ENCODE measurements at places on chromosomes 2 and 18.

DNA sequence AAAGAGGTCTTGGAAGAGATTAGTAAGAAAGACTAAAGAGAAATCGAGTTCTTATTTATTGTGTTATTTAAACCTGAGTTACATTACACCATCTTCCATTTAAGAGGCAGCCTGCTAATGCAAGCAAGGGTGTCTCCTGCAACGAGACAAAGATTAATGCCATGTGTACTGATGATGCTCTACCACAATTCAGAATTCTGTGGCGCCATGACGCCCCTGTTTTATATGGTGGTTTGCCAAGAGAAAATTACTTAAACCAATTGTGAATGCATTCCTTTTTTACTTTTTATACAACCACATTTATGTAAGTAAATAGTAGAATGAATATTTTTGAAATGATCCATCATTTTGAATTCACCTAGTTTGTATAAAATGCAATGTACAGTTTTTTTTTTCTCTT is 356.1 kb upstream of the ZEB2 start:
- DNase-seq: no peak

DNA sequence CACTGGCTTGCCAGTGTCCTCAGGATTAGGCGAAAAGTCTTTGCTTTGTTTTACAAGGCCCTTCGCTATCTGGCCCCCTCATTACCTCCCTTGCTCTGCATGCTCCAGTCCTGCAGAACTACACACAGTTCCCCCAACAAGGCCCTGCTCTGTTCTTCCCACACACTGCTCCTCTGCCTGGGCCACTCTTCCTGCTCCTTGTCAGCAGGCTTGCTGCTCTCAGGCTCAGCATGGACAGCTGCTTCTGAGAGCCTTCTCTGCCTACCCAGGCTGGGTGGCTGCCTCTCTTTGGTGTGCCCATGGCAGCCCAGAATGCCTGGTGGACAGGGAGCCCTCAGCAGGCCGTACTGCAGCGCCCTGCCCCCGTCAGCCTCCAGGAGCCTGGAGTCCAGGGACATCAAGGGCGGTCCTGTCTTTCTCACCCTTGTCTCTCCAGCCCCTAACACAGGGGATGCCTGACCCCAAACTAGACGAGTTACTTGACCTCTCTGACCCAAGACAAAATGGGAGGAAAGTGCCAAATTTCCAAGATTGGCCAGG is 111.1 kb downstream of the MSH2 start:
- no peak for DNase-seq

DNA sequence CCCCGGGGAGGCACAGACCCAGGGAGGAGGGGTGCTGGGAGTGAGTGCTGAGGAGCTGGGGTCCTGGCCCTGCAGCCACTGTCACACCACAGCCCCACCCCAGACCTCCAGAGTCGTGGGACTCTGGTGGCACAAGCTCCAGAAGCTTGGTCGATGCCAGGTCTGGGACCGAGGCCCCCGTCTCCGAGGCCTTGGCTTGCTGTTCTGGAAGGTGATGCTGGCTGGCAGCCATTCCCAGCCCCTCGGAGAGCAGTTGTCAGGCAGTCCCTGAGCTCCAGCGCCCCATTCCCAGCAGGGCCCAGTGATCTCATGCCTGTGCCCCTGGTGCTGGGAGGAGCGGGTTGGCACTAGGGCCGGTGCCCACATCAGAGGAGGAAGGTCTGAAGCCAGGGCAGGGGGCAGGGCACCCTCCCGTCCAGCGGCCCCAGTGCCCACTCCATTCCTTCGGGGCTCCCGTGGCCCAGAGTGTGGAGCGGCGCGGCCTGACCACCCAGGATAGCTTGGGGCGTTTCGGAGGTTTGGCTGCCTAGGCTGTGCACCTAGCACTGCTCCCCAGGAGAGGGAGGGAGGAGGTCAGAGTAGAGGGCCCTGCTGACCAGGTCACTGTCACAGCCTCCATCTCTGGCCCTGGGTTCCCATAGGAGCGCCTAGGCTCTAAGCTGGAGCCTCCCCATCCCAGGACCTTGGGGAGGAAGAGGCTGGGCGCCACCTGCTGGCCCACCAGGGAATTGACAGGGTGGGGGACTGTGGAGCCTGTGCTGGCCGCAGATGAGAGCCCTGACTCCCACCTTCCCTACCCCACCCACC is 16.8 kb upstream of the ALPI start:
- no peak for DNase-seq

- DNase-seq: no peak
Observed at GRCh38 chr2:147408357-147408756, 436.5 kb upstream of the ACVR2A start.

- no peak for DNase-seq
Observed at GRCh38 chr2:162677476-162677875, 161.1 kb downstream of the KCNH7 start.

DNA sequence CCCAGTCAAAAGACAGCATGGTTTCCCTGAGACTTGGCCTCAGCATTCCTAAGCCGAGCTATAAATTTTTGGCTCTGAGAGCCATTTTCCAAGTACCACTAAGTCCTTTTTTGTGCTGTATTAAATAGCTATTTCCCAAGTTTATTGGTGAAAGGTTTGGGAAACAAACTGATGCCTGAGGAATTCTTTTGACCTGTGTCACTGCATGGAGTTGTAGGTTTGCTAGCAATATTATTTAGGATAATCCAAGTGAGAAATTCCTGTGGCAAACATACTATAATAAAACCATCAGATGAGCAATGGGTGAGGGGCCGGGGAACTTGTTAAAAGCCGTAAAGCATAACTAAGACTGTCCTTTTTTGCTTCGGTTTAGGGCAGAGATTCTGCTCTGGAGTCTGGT is 28.4 kb downstream of the ARHGAP28 start:
- DNase-seq: no peak

GRCh38 chr2:201580486-201580885 is 62.8 kb downstream of the TMEM237 start:
- DNase-seq: no peak

DNA sequence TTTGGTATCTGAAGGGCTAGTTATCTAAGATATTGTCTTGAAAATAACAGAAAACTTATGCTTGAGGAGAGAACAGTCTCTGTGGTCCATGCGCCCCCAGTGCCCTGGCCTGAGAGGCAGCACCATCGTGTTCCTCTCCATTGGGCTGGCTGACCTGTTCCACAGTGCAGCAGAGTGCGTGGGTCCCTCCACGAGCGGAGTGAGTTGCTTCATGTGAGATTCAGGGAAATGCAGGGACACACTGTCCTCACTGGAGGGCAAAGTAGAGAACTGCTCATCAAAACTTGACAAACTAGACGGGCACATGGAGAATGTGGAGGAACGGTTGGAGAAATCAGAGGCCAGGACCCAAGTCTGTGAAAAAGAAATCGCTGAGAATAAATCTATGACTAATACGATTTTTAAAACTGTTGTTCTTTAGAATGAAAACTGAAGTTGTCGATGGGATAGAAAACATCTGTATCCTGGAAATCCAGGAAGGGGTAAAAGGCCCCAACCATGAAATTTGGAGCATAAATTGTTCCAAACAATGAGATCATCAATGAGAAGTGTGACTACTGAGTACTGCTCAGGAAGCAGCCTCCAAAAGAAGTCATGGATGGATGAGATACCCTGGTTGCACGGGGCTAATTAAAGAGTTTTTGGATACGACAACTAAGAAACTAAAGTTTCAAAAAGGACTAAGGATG is 58.1 kb downstream of the REV1 start:
- no peak for DNase-seq

GRCh38 chr2:196971574-196972279 is 45.2 kb upstream of the PGAP1 start:
- no peak for DNase-seq

DNA sequence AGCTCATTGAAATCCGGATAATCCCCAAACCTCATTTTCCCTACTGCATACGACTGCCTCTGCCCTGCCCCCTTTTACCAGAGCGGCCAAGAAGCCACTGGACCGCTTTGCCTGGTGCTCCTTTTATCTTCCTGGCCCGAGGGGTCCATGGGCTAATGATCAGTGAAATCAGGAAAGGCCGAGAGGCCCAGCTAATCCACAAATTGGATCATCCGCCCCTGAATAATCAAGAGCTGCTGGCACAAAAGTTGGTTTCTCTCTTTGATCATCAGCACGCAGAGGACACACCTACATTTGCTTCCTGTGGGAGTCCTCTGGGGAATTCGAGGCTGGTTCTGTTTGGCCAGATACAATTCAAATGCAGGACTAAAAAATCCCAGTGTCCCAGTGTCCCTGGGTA is 144.5 kb downstream of the INSIG2 start:
- DNase-seq: no peak

GRCh38 chr2:1480671-1481076 is 67.4 kb downstream of the TPO start:
- DNase-seq: no peak

DNA sequence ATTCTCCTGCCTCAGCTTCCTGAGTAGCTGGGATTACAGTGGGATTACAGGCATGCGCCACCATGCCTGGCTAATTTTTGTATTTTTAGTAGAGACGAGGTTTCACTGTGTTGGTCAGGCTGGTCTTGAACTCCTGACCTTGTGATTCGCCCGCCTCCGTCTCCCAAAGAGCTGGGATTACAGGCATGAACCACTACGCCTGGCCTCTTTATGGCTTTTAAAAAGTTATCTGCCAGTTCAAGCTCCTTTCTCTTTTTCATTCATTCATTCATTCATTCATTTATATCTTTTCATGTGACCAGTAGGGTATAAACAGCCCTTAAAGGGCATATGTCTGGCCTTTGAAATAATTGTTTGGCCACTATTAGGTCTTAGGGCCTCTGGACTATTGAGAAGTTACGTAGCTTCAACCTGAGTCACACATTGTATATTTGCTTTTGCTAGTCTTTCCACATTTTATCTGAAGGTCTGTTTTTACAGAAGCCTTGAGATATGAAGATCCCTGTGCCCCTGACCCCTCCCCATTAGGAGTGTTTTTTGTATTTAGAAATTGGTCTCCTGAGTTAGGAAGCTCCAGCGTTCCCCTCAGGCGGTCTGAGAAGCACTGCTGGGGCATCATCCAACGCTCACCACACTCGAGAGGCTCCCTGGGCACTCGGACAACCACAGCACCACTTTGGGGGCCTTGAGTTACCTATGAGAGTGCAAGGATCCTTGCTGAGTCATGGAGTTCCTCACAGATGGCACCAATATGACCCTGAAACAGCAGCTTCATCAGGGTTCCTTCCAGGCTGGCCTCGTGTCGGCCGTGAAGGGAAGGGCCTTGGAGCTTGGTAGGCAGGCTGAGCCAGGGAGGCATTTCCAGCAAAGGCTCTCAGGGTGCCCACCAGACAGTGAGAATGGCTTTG is 21.8 kb downstream of the FZD5 start:
- no peak for DNase-seq

- DNase-seq: no peak
Observed at GRCh38 chr2:129467941-129468340, 511.5 kb upstream of the RAB6C start.

DNA sequence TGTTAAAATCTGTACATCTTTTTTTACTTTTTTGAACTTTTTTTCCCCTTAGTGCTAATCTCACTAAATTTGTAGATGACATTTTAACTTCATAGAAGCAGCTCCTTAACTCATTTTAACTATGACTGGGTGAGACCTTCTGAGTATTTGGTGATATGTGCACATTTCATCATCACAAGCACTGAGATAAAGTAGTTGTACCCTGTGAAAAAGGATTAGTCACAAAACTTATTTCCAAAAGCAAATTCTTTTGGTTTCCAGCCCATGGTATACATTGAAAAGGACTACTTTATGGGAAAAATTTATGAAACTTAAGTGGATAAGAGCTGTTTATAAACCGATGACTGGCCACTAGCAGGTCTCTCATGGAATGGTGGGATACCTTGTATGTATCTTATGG is 581.5 kb downstream of the PLCL1 start:
- no peak for DNase-seq

DNA sequence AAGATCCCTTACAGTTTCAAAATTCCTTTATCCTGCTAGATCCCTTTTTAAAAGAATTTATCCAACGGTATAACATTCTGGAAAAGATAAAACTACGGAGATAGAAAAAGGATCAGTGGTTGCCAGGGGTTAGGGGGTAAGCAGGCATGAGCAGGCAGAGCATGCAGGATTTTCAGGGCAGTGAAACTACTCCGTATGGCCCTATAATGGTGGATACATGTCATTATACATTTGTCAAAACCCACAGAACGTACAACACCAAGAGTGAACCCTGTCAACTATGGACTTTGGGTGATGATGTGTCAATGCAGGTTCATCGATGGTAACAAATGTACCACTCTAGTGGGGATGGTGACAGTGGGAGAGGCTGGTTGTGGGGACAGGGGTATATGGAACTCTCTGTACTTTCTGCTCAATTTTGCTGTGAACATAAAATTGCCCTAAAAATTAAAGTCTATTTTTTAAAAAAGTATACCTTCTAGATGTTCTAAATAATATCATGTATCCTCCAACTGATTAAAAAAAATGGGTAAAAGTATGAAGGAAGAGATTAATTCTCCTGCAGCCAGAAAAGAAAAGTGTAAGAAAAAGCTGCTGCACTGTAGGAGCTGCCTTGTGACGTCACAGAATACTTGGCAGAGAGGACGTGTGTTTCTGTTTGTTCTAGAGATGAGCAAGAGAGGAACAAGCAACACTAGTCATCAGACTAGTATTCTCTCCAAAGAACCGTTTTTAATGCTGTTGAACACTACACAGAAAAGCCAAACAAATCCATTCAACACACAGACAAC is 23.6 kb downstream of the ANKRD44 start:
- DNase-seq: no peak

DNA sequence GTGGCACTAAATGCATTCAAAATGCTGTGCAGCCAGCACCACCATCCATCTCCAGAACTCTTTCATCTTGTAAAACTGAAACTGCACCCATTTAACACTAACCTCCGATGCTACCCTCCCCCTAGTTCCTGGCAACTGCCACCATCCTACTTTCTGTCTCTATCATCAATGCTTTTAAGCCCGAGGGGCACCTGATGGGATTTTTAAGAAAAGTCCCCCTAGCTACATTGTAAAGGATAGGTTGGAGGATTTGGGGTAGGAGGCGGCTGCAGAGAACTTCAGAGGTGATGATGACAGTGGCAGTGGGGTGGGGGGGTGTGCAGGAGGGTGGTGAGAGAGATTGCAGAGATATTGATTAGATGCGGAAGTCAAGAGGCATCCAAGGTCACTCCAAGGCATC is 10.8 kb upstream of the YWHAQ start:
- DNase-seq: peak; percentile 10

GRCh38 chr2:28982381-28982950 is 1.4 kb downstream of the TOGARAM2 start:
- DNase-seq: no peak

GRCh38 chr18:58041633-58042032 is 2.4 kb upstream of the NEDD4L start:
- DNase-seq: no peak
